ENCODE measurements at places on chromosomes 3 and 15. TPM values are rescaled to one million over a fixed set of nuclear protein-coding genes. Genes with fewer than 3 reads are reported as not detected.

DYNLT2B gene
- 29.0 TPM for total RNA-seq

MAPK6 gene
- total RNA-seq: 56.6 TPM

SUCLG2 gene
- total RNA-seq: 37.2 TPM

PRTG gene
- total RNA-seq: 9.6 TPM

IMPG2 gene
- total RNA-seq: not detected

DCUN1D1 gene
- total RNA-seq: 18.6 TPM

MUC20 gene
- total RNA-seq: 0.51 TPM

TNFSF10 gene
- total RNA-seq: not detected

CDHR4 gene
- total RNA-seq: 0.29 TPM

CLSTN2 gene
- 0.05 TPM for total RNA-seq

GOLGA8K gene
- total RNA-seq: 0.71 TPM

ADGRG7 gene
- total RNA-seq: not detected

FOXL2NB gene
- total RNA-seq: 1.4 TPM

EOGT gene
- total RNA-seq: 9.9 TPM

P3H2 gene
- 29.4 TPM for total RNA-seq

RTP3 gene
- not detected for total RNA-seq

TSPAN3 gene
- total RNA-seq: 470 TPM

FSTL1 gene
- total RNA-seq: 68.6 TPM

CELSR3 gene
- 4.7 TPM for total RNA-seq

SLC24A1 gene
- total RNA-seq: 4.7 TPM

CCR3 gene
- not detected for total RNA-seq

UROC1 gene
- total RNA-seq: not detected

FBXO22 gene
- total RNA-seq: 63.3 TPM

ABI3BP gene
- total RNA-seq: 2.2 TPM

SAMD7 gene
- total RNA-seq: not detected

ELL3 gene
- total RNA-seq: 1.3 TPM
